ENCODE measurements at places on chromosomes 3 and 15.

GRCh38 chr3:127444761-127445160 is 145.8 kb downstream of the TPRA1 start:
- DNase-seq, result peak; percentile 12

DNA sequence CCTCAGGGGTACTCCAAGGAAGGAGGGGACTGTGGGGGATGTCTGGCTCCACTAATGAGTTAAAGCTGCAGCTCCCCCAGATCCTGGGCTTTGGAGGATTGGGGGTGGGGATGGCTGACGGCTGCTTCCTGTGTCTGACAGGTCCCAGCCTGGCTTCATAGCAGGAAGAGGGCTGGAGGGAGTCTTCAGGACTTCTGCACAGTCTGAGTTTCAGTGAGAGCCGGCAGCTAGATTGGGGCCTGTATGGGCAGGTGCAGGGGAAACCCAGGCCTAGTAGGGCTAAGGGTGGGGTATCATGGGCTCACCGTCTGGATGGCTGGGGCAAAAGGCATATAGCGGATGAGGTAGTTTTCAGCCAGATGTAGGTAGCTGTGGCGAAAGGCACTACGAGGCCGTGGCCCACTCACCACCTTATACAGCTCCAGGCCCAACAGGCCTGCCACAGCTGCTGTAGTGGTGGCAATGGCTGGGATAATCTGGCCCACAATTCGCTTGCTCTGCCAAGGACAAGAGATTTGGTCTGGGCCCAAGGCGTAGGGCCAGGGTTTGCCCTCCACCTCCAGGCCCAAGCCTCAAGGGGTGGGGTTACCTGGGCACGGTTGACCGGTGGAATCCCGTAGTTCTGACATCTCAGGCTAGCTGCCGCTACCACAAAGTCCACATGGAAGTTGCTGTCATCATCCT is 4.5 kb downstream of the INKA1 start:
- DNase-seq, result no peak

DNA sequence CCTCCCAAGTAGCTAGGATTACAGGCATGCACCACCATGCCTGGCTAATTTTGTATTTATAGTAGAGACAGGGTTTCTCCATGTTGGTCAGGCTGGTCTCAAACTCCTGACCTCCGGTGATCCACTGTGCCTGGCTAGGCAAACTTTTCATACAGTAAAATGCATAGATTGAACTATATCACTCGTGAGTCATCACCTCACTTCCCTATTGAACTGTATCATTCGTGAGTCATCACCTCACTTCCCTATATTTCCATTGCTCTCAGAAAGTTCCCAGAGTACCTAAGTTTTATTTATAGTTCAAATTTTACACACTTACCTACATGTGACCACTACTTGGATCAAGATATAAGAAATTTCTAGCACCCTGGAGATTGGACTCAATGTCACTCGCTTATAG is 73.6 kb upstream of the ACAD9 start:
- no peak for DNase-seq

- no peak for DNase-seq
Observed at GRCh38 chr15:51641490-51642130, 19.0 kb upstream of the DMXL2 start.

- DNase-seq, result no peak
Observed at GRCh38 chr3:180870008-180870699, 42.3 kb upstream of the FXR1 start.

GRCh38 chr15:90851114-90851513 is 17.3 kb upstream of the FURIN start:
- DNase-seq, result peak; percentile 62

DNA sequence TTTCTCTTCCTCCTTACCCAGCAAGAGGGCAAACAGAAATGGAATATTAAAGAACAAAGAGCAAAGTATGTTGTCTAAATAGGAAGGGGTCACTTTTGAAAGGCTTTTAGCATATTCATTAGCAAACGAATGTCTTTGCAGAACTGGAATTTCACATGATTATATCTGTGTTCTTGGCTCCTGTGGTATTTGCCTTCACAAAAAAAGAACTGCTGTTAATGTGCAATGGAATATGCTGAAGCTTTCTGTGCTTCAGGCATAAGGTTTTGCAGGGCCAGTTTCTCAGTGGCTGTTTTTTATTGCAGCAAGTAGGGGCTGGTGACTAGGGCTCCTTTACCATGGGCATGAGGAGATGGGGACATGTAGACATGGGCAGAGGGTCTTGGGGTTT is 173.4 kb downstream of the USP13 start:
- DNase-seq, result no peak

GRCh38 chr15:60704129-60704528 is 225.2 kb upstream of the ICE2 start:
- DNase-seq, result peak; percentile 27

Data from activated naive CD4-positive, alpha-beta T cell treated with anti-CD3 and anti-CD28 coated beads, Interleukin-2, amount 10 ng/mL, durations not matched to agents 7 days and 5 days (primary cell).